ENCODE measurements at places on chromosomes 6 and 20.

GRCh38 chr20:15612769-15613168, 960.5 kb downstream of the KIF16B start:
- no peak for DNase-seq

DNA sequence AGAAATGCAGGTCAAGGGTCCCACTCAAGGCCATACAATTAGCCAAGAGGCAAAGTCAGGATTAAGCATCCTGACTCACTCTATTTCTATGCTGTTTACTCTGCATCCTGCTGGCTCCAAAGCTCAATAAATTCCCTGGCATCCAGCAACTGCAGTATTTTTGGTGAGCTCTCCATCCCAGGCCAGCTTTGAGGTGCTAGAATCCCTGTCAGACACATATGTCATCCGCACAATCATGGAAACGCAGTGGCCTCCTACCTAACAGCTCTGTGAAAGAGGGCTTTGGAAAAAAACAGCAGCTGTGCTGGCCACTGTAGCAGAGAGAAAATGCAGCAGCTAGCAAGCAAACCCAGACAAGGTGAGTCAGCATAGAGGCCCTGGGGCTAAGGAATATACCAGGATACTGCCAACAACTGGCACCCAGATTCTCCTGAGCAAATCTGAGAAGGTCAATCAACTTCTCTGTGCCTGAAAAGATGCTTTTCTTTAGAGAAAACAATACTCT, 58.4 kb downstream of the ANKEF1 start:
- peak; percentile 23 for DNase-seq

GRCh38 chr6:158688860-158689259, 39.0 kb downstream of the SYTL3 start:
- DNase-seq, result no peak

DNA sequence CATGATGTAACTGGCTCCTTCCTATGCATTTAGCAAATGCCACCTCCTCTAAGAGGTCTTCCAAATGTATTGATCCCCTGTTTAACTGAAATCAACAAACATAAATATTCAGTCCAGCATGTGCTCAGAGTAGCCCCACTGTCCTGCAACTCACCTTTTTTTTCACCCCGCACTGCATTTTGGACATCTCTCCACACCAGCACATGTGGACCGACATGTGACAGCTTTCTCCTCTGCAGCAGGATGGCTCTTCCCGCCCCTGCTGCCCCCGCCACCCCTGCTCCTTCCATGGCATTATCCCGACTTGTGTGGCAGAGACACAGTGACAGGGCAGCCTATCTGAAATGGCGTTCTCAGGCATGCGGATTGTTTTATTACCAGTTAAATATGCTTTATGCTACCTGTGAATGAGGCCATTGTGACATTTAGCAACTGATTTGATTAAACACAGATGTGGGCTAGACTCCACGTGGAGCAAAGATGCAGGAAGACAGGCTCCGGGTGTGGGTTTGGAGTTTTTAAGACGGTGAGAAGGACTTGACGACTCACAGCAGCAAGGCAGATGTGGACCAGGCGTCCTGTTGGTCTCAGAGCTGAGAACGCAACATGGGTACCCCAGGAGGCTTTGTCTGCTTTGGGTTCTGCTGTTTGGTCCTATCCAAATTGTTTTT, 161.2 kb downstream of the EYA2 start:
- peak; percentile 14 for DNase-seq

DNA sequence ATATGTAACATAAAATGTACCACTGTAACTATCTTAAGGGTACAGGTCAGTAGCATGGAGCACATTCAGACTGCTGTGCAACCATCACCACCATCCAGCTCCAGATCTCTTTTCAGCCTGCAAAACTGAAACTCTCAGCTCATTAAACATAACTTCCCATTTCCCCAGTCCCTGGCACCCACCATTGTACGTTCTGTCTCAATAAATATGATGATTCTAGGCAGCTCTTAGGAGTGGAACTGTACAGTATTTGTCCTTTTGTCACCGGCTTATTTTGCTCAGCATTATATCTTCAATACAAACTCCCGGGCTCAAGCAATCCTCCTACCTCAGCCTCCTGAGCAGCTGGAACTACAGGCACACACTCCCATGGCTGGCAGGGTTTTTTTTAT, 1.5 kb downstream of the ZC3H12D start:
- no peak for DNase-seq

GRCh38 chr6:113047932-113048331, 700.8 kb downstream of the RFPL4B start:
- DNase-seq, result no peak

DNA sequence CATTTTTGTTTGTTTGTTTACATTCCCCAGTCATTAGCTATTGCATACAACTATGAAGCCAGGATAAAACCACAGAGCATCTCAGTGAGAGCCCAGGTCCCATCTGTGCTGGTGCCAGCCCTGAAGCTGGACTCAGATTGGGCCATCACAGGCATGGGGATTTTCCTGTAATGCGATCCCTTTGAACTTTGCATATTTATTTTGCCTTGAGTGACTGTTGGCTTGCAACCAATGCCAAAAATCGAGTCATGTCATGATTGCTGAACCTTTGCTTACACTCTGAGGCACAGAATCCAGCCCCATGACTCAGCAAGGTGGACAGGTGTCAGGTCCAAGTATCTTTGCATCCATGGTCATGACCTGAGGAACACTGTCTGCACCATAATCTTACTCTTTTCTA, 46.2 kb upstream of the GGTLC1 start:
- DNase-seq, result peak; percentile 34

DNA sequence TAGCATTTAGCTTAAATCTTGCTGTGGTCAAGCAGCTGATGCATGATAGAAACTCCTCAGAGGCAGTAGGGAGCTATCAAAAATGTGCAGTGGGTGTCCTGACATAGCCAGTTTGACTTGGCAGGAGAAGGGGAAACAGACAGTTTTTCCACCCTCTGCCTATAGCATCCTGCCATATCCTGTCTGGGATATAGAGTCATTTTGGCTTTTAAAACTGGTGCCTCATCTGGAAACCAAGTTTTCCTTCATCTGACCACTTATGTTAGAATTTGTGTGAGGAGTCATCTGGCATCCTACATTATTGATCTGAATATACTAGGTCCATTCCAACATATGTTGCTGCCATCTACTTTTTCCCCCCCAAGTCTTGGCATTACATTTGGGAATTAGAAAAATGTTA, 284.1 kb downstream of the CD109 start:
- DNase-seq, result no peak

DNA sequence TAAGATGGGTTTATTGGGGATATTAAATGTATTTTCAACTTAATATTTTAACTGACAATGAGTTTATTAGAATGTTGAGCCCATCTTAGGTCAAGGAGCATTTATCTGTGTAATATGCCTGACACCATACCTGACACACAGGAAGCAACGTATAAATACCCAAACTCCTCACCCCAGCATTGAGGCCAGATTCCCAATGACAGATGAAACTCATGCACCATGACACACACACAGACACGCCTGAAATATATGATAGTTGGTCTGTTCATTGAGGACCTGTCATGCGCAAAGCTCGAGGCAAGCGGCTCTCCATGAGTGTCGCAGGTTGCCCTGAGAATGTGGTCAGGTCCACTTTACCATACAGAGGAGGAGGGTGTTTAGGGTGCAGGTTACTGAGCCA, 64.1 kb downstream of the GFOD1 start:
- DNase-seq, result no peak

Measured in hepatocyte (in vitro differentiated cells).